ENCODE measurements at places on chromosomes 6 and 20.

GRCh38 chr6:143457563-143458359, 7.2 kb downstream of the PEX3 start:
- H3K27ac ChIP-seq = no peak overlapping the region
- no peaks in the 10 kb centered on the region for H3K36me3 ChIP-seq
- peaks cover 61% of the 10 kb centered on the region for H3K4me1 ChIP-seq

DNA sequence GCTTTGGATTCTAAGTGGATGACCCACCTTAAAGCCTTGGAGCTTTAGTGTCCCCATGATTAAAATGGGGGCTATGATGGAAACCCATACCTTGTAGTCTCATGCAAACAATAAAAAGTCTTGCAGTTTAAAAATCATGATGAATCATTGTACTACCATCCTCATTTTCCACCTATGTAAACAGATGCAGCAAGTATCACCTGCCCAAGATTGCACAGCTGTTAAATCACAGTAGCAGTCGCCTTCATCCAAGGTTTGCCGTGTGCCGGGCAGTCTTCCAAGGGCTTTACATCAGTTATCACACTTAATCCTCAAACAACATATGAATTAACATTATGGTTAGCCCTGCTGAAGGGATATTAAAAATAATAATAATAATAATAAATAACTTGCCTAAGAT, 210.3 kb downstream of the FOXA2 start:
- H3K4me1 ChIP-seq = no peaks in the 10 kb centered on the region
- no peak for DNase-seq
- H3K27me3 ChIP-seq = no peaks in the 10 kb centered on the region
- no peaks in the 10 kb centered on the region for H3K36me3 ChIP-seq

GRCh38 chr20:33400812-33401183, 521 bp downstream of the CDK5RAP1 start:
- no peaks in the 10 kb centered on the region for H3K27me3 ChIP-seq
- H3K36me3 ChIP-seq = no peaks in the 10 kb centered on the region
- H3K4me1 ChIP-seq = peaks cover 12% of the 10 kb centered on the region
- H3K27ac ChIP-seq = peak overlapping the region; percentile 80

DNA sequence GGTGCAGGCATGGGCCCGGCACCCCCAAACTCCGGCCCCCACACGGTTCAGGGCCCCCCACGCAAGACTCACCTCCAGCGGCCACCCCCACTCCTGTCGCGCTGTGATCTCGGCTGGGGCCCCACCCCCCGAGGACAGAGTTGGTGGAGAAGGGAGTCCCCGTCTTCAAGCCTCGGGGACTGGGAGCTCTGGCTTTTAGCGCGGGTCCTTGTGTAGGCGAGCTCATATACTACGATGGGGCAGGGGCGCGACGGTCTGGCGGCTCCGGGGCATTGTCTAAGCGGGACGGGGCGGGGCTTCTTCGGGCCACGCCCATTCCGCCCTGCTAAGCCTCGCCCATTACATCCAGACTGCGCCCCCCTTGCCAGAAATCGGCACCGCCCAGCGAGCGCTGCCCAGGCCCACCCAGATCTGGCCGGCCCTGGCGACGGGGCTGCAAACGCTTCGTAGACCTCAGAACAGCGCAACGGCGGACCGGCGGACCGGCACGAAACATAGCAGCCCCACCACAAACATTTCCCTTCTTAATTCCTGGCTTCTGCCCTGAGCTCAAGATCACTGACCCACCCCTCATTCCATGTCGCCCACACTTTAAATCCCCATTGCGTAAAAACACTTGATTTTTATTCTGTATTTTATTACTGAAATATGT, 1.0 kb upstream of the DDAH2 start:
- DNase-seq = no peak

GRCh38 chr20:25257130-25257529, 9.2 kb downstream of the PYGB start:
- H3K27ac ChIP-seq = no peak overlapping the region
- no peak for DNase-seq
- H3K36me3 ChIP-seq = peaks cover 8% of the 10 kb centered on the region

GRCh38 chr20:60327971-60328660, 369.9 kb downstream of the CDH26 start:
- no peaks in the 10 kb centered on the region for H3K36me3 ChIP-seq
- no peak overlapping the region for H3K27ac ChIP-seq
- H3K4me1 ChIP-seq = no peaks in the 10 kb centered on the region
- H3K27me3 ChIP-seq = no peaks in the 10 kb centered on the region
- DNase-seq = no peak

DNA sequence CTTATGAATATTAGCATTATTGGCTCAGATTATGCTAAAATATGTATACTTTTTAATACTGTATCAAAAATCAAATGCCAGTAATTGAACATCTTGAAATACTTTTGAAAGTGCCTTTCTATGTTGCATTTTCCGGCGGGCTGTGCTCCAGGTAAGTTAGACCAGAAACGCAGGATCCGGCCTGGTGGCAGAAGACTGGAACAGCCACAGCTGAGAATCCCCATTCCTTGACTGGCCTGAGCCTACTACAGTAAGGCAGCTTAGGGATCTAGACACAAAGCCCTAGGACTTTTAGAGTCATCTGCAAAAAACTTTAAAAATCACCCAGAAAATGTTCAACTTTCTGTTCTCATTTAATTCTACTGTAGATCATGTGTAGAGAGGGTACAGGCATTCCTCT, 138.8 kb upstream of the C6orf118 start:
- no peaks in the 10 kb centered on the region for H3K27me3 ChIP-seq
- H3K36me3 ChIP-seq = no peaks in the 10 kb centered on the region
- H3K27ac ChIP-seq = no peak overlapping the region
- H3K4me1 ChIP-seq = no peaks in the 10 kb centered on the region

DNA sequence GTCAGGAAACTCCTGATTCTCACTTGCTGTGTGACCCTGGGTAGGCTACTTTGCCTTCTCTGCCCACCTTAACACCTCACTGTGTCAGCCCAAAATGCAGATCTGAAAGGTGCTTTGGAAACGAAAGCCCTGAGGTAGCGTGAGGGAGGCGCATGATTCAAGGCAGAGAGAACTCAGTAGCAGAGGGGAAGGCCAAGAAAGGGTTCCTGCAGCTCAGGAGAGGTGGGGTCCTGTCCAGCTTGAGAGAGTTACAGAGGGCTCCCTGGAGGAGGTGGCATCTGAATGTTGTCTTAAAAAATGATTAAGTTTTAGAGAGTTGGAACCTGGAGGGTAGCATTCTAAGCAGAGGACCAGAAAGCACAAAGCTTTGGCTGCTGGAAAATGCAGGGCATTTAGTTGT, 13.6 kb downstream of the TGM2 start:
- H3K27ac ChIP-seq = no peak overlapping the region
- no peak overlapping the region for H3K4me3 ChIP-seq
- H3K36me3 ChIP-seq = no peaks in the 10 kb centered on the region
- H3K27me3 ChIP-seq = no peaks in the 10 kb centered on the region

- no peak for DNase-seq
- H3K36me3 ChIP-seq = no peaks in the 10 kb centered on the region
- H3K4me3 ChIP-seq = no peak overlapping the region
Measured at GRCh38 chr20:60583741-60584140, 625.5 kb downstream of the CDH26 start.

GRCh38 chr6:43269273-43270007, 26.2 kb downstream of the TTBK1 start:
- H3K4me3 ChIP-seq = peak overlapping the region; percentile 1
- H3K36me3 ChIP-seq = no peaks in the 10 kb centered on the region
- DNase-seq = no peak
- no peaks in the 10 kb centered on the region for H3K27me3 ChIP-seq
- H3K27ac ChIP-seq = no peak overlapping the region

GRCh38 chr20:19886661-19887288, 128.7 kb downstream of the RIN2 start:
- peaks cover 55% of the 10 kb centered on the region for H3K4me1 ChIP-seq
- no peak for DNase-seq
- H3K4me3 ChIP-seq = peak overlapping the region; percentile 58

DNA sequence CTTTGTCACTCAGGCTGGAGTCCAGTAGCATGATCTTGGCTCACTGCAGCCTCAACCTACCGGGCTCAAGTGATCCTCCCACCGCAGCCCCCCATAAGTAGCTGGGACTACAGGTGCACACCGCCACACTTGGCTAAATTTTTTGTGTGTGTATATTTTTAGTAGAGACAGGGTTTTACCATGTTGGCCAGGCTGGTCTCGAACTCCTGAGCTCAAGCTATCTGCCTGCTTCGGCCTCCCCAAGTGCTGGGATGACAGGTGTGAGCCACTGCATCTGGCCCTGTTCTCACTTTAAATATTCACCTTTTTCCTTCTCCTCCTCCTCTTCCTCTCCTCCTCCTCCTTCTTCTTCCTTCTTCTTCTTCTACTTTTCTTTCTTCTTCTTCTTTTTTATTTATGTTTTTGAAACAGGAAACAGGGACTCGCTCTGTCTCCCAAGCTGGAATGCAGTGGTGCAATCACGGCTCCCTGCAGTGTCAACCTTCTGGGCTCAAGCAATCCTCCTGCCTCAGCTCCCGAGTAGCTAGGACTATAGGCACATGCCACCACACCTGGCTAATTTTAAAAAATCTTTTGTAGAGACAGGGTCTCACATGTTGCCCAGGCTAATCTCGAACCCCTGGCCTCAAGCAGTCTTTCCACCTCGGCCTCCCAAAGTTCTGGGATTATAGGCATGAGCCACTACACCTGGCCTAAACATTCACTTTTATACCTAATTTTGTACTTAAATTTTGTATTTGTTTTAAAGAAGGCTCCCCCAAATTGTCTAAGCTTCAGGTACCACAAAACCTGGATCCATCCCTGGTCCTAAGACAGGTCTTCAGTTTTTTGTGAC, 47.2 kb upstream of the NCOA3 start:
- H3K27me3 ChIP-seq = no peaks in the 10 kb centered on the region
- DNase-seq = no peak
- H3K36me3 ChIP-seq = no peaks in the 10 kb centered on the region
- H3K4me3 ChIP-seq = no peak overlapping the region
- H3K4me1 ChIP-seq = peaks cover 54% of the 10 kb centered on the region
- H3K27ac ChIP-seq = peak overlapping the region; percentile 84

DNA sequence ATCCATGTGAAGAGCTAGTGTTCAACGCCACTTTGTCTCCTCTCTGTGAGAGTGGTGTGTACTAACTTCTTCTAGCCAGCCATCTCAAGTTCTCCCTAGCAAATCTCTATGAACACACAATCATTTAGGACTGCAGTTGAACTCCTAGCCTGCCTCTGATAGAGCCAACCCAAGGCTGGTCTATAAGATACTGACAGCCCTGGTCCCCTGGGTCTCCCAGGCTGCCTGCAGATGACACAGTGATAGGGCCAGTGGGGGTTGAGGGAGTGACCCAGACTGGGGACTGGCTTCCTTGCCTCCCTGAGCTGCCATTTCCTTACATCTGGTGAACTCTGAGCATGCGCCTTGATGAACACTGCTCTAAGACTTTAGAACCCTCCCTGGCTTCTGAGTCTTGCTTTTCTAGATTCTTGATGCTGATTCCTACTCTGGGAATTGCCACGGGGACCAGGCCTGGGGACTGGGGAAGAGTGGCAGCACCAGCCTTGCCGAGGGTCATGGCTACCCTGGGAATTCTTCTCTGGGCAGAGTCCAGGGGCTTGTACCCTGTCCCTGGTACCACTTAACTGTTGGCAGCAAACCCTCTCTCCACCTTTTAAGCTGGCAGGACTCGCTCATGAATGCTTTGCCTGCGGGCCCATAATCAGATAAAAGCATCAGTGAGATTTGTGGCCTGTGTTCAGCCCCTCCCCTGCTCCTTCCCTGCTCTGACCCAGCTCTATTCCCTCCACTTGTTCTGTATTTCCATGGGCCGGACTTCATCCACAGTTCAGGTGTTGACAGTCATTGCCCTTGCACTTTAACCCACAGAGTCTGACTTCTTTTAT, 130.8 kb upstream of the CHD6 start:
- no peak for DNase-seq
- no peak overlapping the region for H3K4me3 ChIP-seq
- no peaks in the 10 kb centered on the region for H3K4me1 ChIP-seq
- no peak overlapping the region for H3K27ac ChIP-seq
- no peaks in the 10 kb centered on the region for H3K36me3 ChIP-seq
- no peaks in the 10 kb centered on the region for H3K27me3 ChIP-seq

GRCh38 chr6:158782432-158783166, 36.6 kb downstream of the EZR start:
- no peak overlapping the region for H3K4me3 ChIP-seq
- DNase-seq = no peak
- H3K27me3 ChIP-seq = no peaks in the 10 kb centered on the region
- peak overlapping the region; percentile 78 for H3K27ac ChIP-seq

- no peaks in the 10 kb centered on the region for H3K36me3 ChIP-seq
- H3K27me3 ChIP-seq = peaks cover 14% of the 10 kb centered on the region
- H3K4me1 ChIP-seq = no peaks in the 10 kb centered on the region
- no peak for DNase-seq
- no peak overlapping the region for H3K4me3 ChIP-seq
- no peak overlapping the region for H3K27ac ChIP-seq
Measured at GRCh38 chr6:3872370-3872854, 23.2 kb downstream of the FAM50B start.

DNA sequence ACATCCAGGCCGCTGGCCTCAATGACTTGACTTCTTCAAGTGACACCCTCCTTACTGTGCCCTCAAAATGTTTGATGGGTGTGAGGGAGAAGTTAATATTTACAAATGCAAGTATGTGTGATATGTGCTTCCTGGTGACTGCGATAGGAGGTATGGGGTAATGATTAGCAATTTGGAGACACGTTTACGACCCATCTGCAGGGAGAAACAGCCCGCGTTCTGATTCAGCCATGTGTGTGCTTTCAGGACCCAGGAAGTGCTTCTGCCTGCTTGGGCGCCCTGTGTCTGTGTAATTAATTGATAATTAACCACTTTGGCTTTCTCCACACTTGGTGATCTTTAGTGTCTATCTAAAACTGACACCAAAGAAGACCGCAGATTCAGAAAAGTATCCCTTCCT, 25.0 kb downstream of the SIRPA start:
- peaks cover 5% of the 10 kb centered on the region for H3K36me3 ChIP-seq
- H3K4me3 ChIP-seq = no peak overlapping the region
- DNase-seq = no peak

- H3K4me3 ChIP-seq = no peak overlapping the region
- DNase-seq = no peak
- H3K27me3 ChIP-seq = no peaks in the 10 kb centered on the region
- H3K4me1 ChIP-seq = no peaks in the 10 kb centered on the region
Measured at GRCh38 chr20:4674672-4675071, 47.0 kb upstream of the PRND start.

- H3K36me3 ChIP-seq = no peaks in the 10 kb centered on the region
- no peaks in the 10 kb centered on the region for H3K4me1 ChIP-seq
- no peak for DNase-seq
Measured at GRCh38 chr6:22590423-22590822, 21.1 kb downstream of the HDGFL1 start.

- no peak for DNase-seq
- H3K4me1 ChIP-seq = peaks cover 100% of the 10 kb centered on the region
- H3K27me3 ChIP-seq = no peaks in the 10 kb centered on the region
- H3K4me3 ChIP-seq = no peak overlapping the region
- peak overlapping the region; percentile 80 for H3K27ac ChIP-seq
Measured at GRCh38 chr20:10651227-10651990, 22.4 kb downstream of the JAG1 start.

Measured in esophagus squamous epithelium (tissue), 5 donors.